ENCODE measurements at places on chromosomes 2 and 18.

DNA sequence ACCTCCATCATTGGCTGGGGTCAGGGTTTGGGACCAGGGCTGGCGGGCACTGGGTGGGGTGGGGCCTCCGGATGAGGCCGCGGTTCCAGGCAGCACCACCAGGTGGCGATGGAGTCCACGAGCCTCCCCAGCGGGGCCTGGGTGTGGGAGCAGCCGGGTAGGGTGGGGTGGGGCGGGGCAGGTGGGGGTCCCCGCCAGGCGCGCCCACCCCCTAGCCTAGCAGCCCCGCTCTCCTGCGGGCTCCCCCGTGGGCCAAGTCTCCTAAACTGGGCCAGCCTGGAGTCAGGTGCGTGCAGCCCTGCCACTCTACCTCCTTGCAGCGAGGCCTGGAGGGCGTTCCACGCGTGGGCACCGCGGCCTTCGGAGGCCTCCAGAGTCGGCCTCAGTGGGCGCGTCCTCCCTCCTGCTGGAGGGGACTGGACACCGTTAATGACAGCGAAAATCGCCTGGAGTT lies 187.5 kb downstream of the TWIST2 start:
- DNase-seq = peak; percentile 16

DNA sequence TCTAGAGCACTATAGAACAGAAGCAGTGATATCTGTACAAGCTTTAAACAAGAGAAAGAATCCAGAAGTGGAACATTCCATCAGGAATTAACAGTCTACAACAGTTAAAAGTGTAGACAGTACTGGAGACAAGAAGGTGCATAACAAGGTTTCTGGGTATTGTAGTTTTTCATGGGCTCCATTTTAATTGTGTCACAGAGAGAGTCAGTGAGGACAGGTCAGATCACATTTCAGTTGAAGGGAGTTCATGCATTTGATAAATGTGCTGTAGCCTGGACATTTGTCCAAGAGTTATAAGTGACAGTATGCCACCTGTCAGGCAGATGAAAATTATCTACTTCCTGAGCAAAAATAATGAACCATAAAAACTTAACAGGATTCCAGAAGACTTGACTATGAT lies 328.6 kb downstream of the CNTNAP5 start:
- DNase-seq = no peak

GRCh38 chr18:41829647-41830516 lies 125.2 kb upstream of the PIK3C3 start:
- DNase-seq = no peak

DNA sequence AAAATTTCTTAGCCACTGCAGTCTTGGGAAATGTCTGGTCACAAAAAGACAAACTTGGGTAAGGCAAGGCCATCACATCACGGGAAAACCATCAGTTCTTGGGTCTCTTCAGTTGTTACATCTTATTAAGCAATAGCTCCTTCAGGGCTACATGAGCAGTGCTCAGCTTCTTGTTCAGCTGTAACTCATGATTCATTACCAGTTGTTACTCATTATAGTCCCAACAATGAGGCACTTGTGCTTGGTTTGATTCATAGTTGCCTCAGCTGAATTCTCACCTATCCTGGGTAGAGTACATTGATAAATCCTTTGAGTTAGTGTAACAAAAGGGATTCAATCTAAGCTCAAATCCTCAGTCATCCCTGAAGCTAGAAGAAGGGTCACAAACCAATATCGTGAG lies 102.4 kb upstream of the DCC start:
- DNase-seq = no peak

DNA sequence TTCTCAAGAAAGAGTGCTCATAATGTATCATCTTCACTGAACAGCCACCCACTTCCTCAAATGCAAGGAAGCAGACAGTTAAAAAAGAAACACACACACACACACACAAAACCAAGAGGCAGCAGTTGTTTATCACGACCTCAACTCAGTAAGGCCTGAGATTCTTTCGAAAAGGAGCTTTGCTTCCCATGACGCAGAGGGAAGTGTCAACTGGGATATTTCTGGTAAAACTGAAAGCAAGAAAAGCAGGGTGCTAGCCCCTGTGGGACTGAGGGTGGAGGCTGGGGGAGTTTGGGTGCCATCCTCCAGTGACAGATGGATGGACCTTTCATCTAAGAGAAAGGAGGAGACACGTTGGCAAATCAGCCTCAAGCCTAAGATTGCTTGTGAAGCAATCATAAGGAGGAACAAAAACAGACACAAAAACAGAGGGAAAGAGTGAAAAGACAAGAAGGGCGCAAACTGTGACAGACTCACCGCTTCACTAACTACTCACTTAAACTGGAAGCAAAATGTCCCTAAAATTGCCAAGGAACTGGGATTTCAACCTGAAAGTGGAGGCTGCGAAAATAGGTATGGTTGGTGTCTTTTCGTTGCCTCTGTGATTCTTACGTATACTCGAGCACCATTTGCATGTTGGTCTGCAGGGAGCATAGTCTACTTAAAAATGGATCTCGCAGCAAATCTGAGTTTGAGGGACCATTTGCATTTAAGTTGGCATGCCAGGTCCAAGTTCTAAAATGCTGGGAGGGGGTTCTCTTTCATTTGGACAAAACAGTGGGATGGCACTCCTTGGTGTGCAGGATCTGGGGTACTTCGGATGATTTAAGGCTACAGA lies at the start of gene ARHGAP25:
TSS of gene ARHGAP25 (plus strand) at position 124 of the 838 bp plus-strand sequence. CDS start at position 513, 389 bp downstream.
- DNase-seq = no peak

DNA sequence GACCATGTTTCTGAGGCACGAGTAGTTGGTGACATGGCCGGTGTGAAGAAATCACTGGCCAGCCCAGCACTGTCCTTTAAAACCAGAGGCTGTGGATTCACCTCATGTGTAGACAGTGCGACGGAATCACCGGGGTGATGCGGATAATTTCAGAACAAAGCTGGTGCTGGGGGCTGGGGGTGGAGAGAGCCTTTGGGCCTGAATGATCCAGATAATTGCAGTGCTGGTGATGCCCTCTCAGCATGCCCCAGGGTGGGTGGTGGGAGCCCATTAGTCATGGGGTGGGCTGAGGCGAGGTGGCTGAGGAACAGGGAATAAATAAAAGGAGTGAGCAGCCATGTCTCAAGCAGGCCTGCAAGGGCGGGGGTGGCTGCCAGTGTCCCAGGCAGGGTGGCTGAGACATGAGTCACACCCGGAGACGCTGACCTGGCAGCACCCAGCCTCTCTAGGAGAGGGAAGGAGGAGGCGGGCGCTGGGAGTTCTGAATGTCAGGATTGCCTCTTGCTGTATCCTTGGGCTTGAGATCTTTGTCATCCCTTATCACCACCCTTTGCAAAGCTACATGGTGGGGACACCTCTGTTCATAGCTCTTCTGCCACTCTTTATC lies 151.1 kb upstream of the MSH6 start:
- DNase-seq = no peak

DNA sequence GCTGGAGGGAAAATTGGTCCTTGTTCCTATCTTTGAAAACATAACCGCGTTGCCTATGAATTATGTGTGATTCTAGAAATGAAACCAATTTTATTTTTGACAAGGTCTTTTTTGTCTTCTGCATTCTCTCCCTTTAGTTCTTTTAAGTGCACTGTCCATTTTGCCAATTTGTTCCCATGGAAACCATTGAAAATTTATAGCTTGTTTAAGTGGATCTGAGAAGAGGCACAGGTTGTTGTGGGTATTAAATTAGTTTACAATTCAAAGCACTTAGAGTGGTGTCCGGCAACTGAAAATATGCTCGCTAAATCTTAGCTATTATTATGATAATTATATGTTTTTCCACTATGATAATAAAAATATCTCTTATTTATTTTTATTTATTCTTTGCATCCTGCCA lies 107.5 kb upstream of the FSHR start:
- no peak for DNase-seq

DNA sequence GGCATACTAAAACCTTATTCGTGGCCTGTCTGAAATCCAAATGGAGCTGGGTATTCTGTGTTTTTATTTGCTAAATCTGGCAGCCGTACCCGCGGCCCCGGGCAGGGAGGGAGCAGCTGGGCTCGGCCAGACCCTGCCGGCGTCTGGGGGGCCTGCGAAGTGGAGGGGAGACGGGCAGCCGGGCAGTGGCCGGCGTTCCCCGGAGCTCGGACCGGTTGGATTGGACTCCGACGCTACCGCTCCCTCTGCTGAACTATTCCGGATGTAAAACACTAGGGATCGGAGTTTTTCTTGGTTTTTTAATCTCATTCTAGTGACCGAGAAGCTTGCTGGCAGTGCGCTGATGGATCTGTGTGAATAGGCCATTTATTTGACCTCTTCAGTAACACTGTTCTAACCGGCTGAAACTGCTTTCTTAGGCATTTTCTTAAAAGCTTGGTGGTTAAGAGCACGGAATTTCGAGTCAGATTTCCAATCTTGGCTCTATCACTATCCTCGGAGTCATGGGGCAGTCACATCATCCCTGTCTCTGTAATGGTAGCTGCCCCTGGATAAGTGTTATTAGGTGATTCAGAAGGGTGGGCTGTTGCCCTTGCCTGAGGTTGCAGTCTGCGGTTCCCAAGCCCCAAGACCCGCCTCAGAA lies 694 bp downstream of the UNC50 start:
- DNase-seq = no peak

DNA sequence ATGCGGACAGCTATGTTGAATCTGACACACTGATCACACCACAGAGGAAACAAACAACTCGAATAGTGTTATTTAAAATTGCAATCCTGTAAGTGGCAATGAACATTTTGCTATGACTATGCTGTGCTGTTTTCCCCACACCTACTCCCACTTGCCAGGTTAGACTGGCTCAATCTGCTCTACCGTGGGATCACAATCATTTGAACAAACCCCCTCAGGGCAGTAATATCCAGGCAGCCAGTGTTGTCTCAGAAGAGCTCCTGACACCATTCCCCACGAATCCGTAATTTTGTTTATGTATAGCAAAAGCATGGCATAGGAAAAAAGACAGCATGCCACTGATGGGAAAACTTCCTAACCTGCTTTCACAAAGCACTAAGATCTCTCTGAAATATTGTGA lies 284.3 kb downstream of the ERBB4 start:
- DNase-seq = no peak

DNA sequence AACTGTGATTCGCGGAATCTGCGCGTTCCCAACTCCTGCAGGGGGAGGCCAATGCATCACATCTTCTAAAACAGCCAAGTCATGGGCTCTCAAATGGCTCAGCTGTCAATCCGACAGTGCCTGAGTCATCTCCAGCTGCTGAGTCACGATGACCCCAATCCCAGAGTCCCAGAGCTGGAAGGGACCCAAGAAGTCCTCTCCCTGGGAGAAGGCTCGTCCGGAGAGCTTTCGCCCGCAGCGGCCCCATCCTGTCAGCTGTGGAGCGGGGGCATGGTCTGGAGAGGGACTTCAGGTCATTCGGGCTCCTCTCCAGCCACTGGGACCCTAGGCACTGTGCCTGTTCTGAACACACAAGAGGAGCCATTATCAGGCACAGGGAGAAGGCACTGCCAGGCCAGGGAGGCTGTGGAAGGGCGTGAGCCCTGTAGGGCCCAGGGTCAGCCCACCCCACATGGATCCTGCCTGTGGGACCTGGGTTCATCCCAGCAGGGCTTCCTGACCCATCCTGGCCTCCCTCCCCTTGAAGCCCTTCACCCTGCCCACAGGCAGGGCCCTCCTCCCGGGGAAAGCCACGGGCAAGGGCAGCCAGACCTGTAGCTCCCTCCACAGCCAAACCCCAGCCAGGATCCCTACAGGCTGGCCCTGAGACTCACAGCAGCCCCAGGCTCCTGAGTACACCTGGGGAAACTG lies 47.6 kb upstream of the GPC1 start:
- no peak for DNase-seq

DNA sequence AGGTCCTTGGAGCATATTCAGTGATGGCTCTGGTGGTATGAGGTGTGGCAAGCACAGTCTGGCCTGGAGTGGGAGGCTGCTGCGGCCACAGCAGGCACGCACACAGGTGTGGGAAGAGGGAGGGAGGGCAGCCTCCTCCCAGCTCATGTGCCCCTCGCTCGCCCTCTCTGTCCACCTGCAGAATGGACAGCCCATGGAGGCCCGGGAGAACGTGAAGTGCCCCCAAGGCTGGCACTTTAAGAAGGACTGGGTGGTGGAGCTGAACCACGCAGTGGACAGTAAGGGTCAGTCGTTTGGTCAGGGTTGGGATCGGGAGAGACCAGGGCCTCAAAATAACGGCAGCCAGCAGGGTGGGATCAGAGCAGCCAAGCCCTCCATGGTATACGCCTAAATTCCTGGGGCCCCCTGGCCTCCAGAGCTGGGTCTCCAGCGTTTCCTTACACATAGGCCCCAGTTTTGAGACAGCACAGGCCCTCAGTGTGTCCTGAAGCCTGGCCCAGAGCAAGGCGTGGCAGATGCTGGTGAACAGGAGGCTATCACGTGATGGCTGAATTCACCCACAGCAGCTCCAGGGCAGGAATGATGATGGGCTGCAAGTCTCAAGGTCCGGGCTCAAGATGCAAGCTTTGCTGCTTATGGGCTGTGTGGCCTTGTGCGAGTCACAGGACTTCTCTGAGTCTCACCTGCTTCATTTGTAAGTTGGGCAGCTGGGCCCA lies 47.9 kb downstream of the FER1L5 start:
- DNase-seq = no peak

- no peak for DNase-seq
Measured at GRCh38 chr2:221822416-221822815, 250.3 kb upstream of the EPHA4 start.

- no peak for DNase-seq
Measured at GRCh38 chr2:12119841-12120240, 373.4 kb downstream of the LPIN1 start.

All from nucleus accumbens (tissue), 56 donors.